Frontal cortex (tissue), 4 donors: ENCODE measurements at places on chromosomes 3 and 15. TPM values are rescaled to one million over a fixed set of nuclear protein-coding genes. Genes with fewer than 3 reads are reported as not detected.
A peak's percentile ranks its signal among the peaks of the same experiment; 100 is the strongest.

DNA sequence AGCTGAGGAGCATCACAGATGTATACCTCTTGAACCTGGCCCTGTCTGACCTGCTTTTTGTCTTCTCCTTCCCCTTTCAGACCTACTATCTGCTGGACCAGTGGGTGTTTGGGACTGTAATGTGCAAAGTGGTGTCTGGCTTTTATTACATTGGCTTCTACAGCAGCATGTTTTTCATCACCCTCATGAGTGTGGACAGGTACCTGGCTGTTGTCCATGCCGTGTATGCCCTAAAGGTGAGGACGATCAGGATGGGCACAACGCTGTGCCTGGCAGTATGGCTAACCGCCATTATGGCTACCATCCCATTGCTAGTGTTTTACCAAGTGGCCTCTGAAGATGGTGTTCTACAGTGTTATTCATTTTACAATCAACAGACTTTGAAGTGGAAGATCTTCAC lies 3.0 kb downstream of the CCR8 start:
- DNase-seq: no peak

DNA sequence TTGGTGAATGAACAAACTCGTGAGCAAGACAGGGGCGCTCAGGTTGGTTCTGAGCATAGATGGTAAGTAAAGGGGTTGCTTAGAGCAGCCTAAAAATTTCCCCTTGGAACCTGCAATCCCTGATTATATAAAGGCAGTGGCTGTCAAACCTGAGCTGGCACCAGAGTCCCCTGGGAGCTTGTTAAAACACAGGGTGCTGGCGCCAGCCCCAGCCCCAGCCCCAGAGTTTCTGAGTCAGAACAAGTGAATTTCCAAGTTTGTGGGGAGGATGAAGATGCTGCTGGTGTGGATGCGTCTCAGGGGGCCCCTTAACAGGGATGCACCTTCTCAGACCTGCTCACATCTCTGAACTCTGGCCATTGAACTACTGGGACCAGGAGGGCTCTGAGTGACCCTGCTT lies 48.2 kb downstream of the FEM1B start:
- no peak for DNase-seq

DNA sequence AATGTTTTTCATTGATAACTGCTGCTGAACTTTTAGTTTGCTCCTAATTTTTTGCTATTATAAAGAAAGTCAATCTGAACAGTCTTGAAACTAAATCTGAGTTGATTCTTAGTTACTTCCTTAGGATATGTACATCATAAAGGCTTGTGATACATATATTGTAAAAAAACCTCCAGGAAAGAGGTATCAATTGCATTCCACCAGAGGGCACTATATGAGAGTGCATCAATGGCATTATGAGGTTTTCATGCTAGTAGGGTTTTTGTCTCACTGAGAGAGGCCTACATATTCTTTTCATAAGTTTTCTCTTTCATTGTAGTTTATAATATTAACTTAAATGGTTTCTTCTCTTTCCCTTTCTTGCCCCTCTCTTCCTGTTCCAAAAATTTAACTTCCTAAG lies 46.9 kb downstream of the PIK3R4 start:
- no peak for DNase-seq

GRCh38 chr3:151301787-151302186 lies 14.8 kb downstream of the GPR87 start:
- no peak for DNase-seq

DNA sequence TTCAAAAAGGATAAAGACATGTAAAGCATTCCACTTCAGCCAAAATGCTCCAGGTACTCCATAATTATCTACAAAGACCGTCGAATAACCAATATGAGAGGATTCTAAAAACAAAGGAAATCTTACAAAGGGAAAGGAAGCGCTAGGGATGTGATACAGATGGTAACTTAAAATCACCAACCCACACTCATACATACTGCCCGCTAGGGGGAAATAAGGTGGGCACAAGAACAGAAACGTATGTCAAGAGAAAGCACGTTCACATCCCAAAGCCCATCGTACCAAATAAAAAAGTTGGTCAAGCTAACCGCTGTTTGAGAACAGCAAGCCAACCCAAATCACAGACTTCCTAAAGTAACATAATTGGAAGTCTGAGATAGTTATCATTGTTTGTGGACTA lies 429.4 kb downstream of the SHQ1 start:
- no peak for DNase-seq

GRCh38 chr15:95304947-95305400 lies 1025.5 kb upstream of the NR2F2 start:
- DNase-seq: no peak

DNA sequence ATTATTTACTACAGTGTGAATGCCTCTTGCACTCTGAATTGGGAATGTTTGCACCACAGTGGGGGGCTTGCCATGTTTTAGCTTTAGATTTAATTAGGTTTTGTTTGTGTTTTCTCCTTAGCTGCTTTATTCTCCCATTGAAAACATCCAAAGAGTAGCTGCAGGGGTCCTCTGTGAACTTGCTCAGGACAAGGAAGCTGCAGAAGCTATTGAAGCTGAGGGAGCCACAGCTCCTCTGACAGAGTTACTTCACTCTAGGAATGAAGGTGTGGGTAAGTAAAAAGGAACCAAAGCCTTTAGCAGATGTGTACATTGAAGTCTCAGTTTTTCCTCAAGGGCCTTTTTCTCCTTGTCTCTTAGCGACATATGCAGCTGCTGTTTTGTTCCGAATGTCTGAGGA lies 36.9 kb downstream of the CTNNB1 start:
- no peak for DNase-seq

GRCh38 chr3:126389112-126389793 lies 5.5 kb upstream of the CFAP100 start:
- peak; percentile 91 for DNase-seq

DNA sequence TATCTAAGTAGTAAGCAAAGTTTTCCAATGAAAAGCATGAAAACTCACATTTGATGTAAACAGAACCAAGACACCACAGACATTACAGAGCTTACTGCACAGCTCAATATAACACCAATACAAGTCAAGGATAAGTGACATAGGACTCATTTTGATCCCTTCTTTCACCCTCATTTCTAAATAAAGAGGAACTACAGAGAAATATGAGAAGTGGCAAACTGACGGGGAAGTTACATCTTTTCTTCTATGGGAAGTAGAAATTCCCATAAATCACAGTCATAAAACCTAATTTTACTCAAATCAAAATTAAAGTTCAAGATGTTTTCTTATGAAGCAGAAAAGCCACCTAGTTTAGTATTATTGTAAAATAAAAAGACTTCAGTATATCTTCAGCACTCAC lies 3.8 kb downstream of the ATG3 start:
- DNase-seq: no peak

DNA sequence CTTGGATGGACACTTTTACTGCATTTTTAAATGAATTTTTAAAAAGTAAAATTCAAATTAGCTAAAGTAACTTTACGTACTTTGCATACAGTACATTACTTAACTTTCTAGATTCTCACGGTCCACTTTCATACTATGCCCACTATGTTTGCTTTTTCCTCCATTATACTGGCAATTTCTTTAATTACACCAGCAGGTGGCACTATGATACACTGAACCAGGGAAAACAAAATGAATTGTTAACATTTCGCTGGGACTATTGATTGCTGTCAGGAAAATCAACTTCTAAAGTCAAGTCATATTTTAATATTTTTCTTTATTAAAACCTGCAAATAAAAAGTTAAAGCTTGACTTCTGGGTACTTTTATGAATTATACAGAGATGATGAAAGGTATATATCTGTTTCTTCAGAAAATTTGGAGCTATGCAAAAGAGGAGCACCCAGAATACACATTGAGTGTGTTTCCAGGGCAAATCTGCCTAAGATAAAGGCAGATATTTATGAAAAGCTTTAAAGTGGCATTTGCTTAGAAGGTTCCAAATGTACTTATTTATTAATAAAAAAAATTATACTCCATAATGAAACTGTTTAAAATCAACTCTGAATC lies 21.8 kb upstream of the POU1F1 start:
- peak; percentile 5 for DNase-seq

- no peak for DNase-seq
Observed at GRCh38 chr15:51366920-51367319, 25.5 kb downstream of the GLDN start.

DNA sequence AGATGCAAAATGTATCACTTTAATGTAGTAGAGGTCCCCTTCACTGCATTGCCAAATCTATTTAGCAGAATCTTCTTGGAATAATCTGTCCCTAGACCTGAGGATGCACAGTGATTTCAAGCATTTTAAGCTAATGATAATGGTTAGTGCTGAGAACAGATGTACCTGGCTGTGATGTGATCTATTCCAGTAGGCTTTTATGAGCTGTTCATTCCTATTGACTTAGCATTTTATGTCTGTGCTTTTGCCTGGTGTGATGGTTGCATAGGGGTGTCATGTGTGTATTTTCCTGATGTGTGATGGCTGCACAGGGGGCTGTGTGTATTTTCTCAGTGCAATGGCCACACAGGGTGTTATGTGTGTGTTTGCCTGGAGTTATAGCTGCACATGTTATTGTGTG lies 272.9 kb downstream of the TIGIT start:
- DNase-seq: no peak

DNA sequence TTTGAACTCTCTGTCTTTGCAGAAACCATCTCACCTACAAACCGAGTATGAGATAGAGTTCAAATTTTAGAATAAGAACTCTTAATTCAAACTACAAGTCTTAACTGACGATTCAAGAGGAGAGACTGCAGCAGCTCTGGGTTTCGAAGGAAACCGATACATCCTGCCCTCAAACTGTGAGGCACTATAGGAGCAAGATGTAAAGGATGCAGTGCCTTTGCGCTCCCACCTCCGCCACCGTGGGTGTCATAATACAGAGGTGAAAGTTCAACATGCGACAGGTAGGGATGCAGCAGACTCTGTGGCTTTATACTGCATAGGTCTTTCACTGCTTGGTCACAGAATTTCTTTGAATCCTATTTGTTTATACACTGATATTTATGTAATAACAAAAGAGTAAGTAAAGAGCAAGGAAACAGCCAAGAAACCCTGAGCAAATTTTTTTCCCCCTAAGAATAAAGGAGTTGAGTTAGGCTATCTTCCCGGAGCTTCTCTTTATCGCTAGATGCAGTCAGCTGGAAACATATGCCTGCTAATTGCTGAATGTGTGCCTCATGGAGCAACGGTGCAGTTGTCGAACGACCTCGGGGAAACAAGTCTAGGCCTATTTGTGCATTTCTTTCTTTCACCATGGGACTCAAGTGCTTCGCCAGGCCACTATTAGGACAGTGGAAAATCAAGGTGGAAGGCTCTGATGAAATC lies 1097.6 kb upstream of the CFAP20DC start:
- DNase-seq: no peak

GRCh38 chr15:48358229-48359152 lies 27.3 kb downstream of the DUT start:
- DNase-seq: peak; percentile 30

- DNase-seq: no peak
Observed at GRCh38 chr3:14440168-14440518, 37.7 kb downstream of the SLC6A6 start.

- DNase-seq: no peak
Observed at GRCh38 chr3:143576568-143577270, 271.5 kb downstream of the SLC9A9 start.

- no peak for DNase-seq
Observed at GRCh38 chr3:22101811-22102210, 350.8 kb upstream of the ZNF385D start.

GRCh38 chr15:81002009-81002330 lies 1.2 kb downstream of the TLNRD1 start:
- peak; percentile 59 for DNase-seq

DNA sequence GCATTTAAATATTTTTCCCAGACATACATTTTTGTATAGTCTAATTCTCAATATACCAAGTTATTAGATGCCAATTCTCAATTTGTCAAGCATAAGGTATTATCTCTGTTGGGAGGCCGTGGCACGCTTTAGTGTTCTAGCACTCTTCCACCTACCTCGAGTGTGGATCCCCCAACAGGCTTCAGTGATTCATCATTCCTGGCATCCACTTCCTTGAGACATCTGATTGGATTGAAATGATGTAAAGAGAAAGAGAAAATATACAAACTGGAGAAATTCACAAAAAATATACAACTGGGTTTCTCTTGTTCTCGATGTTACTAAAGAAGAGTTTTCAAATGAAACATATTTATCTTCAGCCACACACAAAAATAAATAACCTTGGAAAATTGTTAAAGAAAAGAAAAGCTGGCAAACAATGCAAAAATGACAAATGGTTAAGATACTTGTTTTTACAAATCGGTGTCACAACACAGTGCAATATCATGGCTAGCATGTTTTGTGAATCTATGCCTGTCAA lies 218.0 kb upstream of the CDIN1 start:
- DNase-seq: no peak

DNA sequence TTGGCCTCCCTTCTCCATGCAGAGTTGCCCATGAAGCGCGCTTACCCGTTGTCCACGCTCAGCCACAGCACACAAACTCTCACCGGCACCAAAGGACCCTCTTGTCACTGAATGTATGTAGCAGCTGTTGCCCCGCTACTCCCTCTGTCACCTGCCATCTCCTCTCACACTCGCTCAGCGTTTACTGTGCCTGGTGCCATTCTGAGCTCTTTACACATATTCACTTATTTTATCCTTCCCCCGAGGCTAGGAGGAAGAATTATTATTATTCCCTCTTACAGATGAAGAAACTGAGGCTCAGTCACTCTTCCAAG lies 41.7 kb upstream of the PRR23E start:
- DNase-seq: no peak

DNA sequence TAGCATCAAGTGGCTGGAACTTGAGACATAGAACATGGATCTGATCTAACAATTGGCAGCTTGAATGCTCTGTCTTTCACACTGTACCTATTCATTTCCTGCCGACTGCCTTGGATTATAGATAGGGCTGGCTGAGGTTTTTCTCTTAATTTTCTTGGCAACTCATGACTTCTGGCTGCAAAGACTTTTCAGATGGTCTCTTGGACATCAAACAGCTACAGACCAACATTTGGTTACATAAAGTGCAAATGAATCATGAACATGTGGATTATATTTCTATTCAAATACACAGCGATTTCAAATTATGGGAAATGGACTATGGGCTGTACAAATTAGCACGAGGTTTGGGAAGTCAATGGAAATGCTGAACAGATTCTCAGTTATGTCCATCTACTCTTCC lies 26.2 kb upstream of the IL16 start:
- DNase-seq: no peak

ARGFX gene
- total RNA-seq: not detected

GOLGA8J gene
- total RNA-seq: not detected

GHSR gene
- total RNA-seq: 0.82 TPM

ATP13A5 gene
- total RNA-seq: 0.41 TPM

DUOX2 gene
- total RNA-seq: not detected

ACSBG1 gene
- total RNA-seq: 2.9 TPM

CSTA gene
- total RNA-seq: not detected
